ENCODE measurements at places on chromosomes 3 and 15. TPM values are rescaled to one million over a fixed set of nuclear protein-coding genes. Genes with fewer than 3 reads are reported as not detected.

DNA sequence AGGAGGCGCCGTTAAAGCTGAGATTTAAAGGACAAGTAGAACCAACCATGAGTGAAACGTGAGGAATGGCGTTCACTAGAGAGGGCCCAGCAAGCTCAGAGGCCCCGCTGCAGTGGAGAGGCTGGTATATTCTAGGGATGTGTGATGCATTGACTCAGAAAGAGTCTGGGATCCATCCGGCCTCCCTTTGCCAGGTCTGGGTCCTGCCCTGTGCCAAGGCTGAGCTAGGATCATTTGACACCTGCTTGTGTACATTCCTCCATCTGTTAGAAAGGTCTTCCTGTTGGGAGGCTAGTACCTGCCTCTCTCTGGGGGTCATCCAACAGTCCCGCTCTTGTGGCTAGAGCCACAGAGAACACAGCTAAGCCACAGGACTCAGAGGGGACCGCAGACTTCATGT lies 28.4 kb downstream of the CA12 start:
- H3K27me3 ChIP-seq: no peaks in the 10 kb centered on the region
- no peak overlapping the region for H3K4me3 ChIP-seq
- peaks cover 11% of the 10 kb centered on the region for H3K4me1 ChIP-seq
- H3K27ac ChIP-seq: no peak overlapping the region

GRCh38 chr15:74827614-74828013 lies 1.2 kb downstream of the CPLX3 start:
- no peak overlapping the region for H3K4me3 ChIP-seq
- DNase-seq: no peak
- no peaks in the 10 kb centered on the region for H3K36me3 ChIP-seq
- H3K27ac ChIP-seq: no peak overlapping the region
- H3K4me1 ChIP-seq: no peaks in the 10 kb centered on the region

DNA sequence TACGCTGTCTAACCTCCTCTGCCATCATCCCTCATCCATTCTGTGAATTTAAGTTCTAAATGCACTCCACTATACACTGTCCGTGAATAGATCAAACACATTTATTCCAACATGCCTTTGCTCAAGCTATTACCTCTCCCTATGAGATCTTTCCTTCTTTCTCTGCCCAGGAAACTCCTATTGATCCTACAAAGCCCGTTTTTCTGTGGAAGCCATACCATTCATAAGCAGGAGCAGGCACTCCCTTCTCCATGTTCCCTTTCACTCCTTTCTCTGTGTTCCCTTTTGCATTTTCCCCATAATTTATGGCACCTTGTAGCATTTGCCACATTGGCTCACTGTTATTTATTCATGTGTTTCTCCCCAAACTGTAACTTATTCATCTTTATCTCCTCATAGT lies 501.6 kb downstream of the MAGI1 start:
- H3K4me3 ChIP-seq: no peak overlapping the region
- H3K27me3 ChIP-seq: no peaks in the 10 kb centered on the region
- no peaks in the 10 kb centered on the region for H3K4me1 ChIP-seq
- DNase-seq: no peak

- H3K4me1 ChIP-seq: peaks cover 8% of the 10 kb centered on the region
- no peak overlapping the region for H3K27ac ChIP-seq
- no peaks in the 10 kb centered on the region for H3K36me3 ChIP-seq
- no peaks in the 10 kb centered on the region for H3K27me3 ChIP-seq
Observed at GRCh38 chr3:171262431-171262830, 197.8 kb downstream of the TNIK start.

GRCh38 chr15:58574631-58575030 lies 142.8 kb downstream of the LIPC start:
- no peak for DNase-seq
- H3K4me3 ChIP-seq: no peak overlapping the region
- H3K27ac ChIP-seq: no peak overlapping the region
- no peaks in the 10 kb centered on the region for H3K36me3 ChIP-seq
- no peaks in the 10 kb centered on the region for H3K27me3 ChIP-seq

- H3K4me3 ChIP-seq: no peak overlapping the region
- H3K27me3 ChIP-seq: no peaks in the 10 kb centered on the region
- peak; percentile 67 for DNase-seq
- H3K27ac ChIP-seq: no peak overlapping the region
- H3K36me3 ChIP-seq: no peaks in the 10 kb centered on the region
- peaks cover 4% of the 10 kb centered on the region for H3K4me1 ChIP-seq
Observed at GRCh38 chr3:185976977-185977678, 39.3 kb upstream of the TRA2B start.

- no peaks in the 10 kb centered on the region for H3K4me1 ChIP-seq
- no peaks in the 10 kb centered on the region for H3K27me3 ChIP-seq
- no peak overlapping the region for H3K27ac ChIP-seq
- no peak overlapping the region for H3K4me3 ChIP-seq
Observed at GRCh38 chr3:4949659-4950058, 29.6 kb upstream of the BHLHE40 start.

- H3K4me1 ChIP-seq: no peaks in the 10 kb centered on the region
- no peak for DNase-seq
- H3K27ac ChIP-seq: no peak overlapping the region
- H3K36me3 ChIP-seq: no peaks in the 10 kb centered on the region
Observed at GRCh38 chr3:13294442-13295351, 125.4 kb downstream of the NUP210 start.

DNA sequence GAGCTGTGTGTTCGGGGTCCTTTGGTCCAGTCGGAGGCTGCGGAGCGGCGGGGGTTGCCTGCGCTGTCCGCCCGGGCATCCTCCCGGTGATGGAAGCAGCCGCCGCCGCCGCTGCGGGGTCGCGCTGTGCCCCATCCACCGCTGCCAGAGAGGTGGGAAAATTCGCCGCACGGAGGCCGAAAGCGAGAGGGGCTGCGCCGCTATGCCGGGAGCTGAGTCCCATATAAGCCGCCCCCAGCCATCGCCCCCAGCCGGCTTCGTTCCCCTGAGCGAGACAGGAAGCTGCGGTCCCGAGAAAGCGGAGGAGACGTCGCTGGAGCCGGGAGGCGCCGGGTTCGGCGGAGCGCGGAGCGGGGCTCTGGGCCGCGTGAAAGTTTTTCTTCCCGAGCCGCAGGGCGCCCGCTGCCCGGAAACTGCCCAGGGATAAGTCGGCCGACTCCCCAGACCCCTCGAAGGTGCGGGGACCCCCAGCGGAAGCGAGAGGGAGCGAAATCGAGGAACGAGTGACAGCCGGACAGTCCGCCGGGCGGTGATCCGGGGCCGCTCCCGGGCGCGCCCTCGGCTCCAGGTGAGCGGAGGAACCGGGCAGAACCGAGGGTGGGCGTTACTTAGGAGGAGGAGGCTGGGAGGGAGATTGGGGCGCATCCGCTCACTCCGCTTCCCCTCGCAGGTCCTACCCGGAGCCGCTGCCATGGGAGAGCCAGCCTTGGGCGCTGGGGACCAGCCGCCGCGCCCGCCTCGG lies 574 bp downstream of the CHST2 start:
- H3K4me1 ChIP-seq: no peaks in the 10 kb centered on the region
- H3K27me3 ChIP-seq: no peaks in the 10 kb centered on the region
- peak; percentile 20 for DNase-seq
- H3K27ac ChIP-seq: no peak overlapping the region

- no peak overlapping the region for H3K4me3 ChIP-seq
- DNase-seq: peak; percentile 54
- no peaks in the 10 kb centered on the region for H3K4me1 ChIP-seq
- no peaks in the 10 kb centered on the region for H3K27me3 ChIP-seq
- no peaks in the 10 kb centered on the region for H3K36me3 ChIP-seq
Observed at GRCh38 chr3:32510075-32510724, 7.5 kb upstream of the CMTM6 start.

GRCh38 chr3:99253963-99254355 lies 352.5 kb upstream of the DCBLD2 start:
- no peaks in the 10 kb centered on the region for H3K27me3 ChIP-seq
- no peak overlapping the region for H3K4me3 ChIP-seq
- peak; percentile 46 for DNase-seq
- no peaks in the 10 kb centered on the region for H3K4me1 ChIP-seq

DNA sequence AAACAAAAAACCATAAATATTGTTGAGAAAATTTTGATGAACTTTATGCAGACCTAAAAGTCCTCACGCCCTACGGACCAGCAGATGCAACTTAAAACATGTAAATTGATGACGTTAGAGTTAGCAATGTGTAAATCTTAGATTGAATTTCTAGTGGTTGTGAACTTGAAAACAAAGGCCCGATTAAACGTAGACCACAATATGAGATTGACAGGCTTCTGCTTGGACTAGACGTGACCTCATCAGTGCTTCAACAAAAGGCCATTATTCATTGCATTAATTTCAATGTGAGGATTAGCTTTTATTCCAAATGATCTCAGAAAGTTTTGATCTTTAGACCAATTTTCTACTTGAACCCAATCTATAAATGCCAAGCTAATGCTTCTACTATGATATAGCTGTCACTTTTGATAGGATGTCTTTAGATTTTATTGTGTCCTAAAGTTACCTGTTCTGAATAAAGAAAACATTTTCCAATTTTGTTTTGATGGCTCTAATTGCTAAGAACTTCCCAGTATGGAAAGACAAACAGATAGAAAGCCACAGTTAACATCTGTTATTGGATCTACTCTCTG lies 55.4 kb upstream of the SPPL2A start:
- no peaks in the 10 kb centered on the region for H3K4me1 ChIP-seq
- DNase-seq: no peak
- H3K4me3 ChIP-seq: no peak overlapping the region
- no peaks in the 10 kb centered on the region for H3K36me3 ChIP-seq
- H3K27me3 ChIP-seq: no peaks in the 10 kb centered on the region
- H3K27ac ChIP-seq: no peak overlapping the region

GRCh38 chr15:52348056-52348745 lies 52.6 kb upstream of the MYO5C start:
- no peak for DNase-seq
- no peaks in the 10 kb centered on the region for H3K4me1 ChIP-seq
- no peaks in the 10 kb centered on the region for H3K27me3 ChIP-seq
- H3K36me3 ChIP-seq: peaks cover 3% of the 10 kb centered on the region

DNA sequence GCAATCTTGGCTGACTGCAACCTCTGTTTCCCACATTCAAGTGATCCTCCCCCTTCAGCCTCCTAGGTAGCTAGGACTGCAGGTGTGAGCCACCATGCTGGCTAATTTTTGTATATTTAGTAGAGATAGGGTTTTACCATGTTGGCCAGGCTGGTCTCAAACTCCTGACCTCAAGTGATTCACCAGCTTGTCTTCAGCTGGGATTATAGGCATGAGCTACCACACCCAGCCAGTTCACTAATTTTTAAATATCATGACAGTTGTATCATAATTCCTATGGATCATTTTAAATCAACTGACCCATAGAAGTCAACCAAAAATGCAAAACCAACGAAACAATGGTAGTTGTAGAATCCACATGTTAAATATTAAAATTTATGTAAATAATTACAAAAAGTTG lies 35.1 kb downstream of the RAF1 start:
- DNase-seq: no peak
- H3K4me3 ChIP-seq: no peak overlapping the region
- peaks cover 5% of the 10 kb centered on the region for H3K4me1 ChIP-seq
- H3K27ac ChIP-seq: no peak overlapping the region

PPM1L gene
- polyA plus RNA-seq: 0.33 TPM

ACSBG1 gene
- polyA plus RNA-seq: not detected

CORO2B gene
- 70.2 TPM for polyA plus RNA-seq

PPARG gene
- 37.2 TPM for polyA plus RNA-seq

C3orf22 gene
- not detected for polyA plus RNA-seq

TMEM45A gene
- polyA plus RNA-seq: 28.3 TPM

SLC12A1 gene
- not detected for polyA plus RNA-seq

CTXN2 gene
- polyA plus RNA-seq: not detected
